Stimulated activated naive CD8-positive, alpha-beta T cell treated with anti-CD3 and anti-CD28 coated beads, Interleukin-15, Interleukin-2, amounts not matched to agents 100 U/mL and 50 U/mL, for 24 hours (primary cell): ENCODE measurements at places on chromosomes 5 and 9.

- DNase-seq = no peak
Observed at GRCh38 chr5:82405618-82406204, 127.6 kb upstream of the RPS23 start.

DNA sequence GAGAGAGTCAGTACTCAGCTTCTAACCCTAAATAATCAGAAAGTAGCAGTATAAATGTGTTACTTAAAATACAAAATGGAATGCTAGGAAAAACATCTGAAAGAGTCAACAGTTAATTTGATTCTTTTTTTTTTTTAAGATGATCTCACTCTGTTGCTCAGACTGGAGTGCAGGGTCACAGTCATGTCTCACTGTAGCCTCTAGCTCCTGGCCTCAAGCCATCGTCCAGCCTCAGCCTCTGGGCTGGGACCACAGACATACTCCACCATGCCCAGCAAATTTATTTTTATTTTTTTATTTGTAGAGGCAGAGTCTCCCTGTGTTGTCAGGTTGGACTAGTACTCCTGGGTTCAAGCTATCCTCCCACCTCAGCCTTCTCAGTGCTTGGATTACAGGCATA is 424.9 kb downstream of the IRX2 start:
- DNase-seq = no peak

DNA sequence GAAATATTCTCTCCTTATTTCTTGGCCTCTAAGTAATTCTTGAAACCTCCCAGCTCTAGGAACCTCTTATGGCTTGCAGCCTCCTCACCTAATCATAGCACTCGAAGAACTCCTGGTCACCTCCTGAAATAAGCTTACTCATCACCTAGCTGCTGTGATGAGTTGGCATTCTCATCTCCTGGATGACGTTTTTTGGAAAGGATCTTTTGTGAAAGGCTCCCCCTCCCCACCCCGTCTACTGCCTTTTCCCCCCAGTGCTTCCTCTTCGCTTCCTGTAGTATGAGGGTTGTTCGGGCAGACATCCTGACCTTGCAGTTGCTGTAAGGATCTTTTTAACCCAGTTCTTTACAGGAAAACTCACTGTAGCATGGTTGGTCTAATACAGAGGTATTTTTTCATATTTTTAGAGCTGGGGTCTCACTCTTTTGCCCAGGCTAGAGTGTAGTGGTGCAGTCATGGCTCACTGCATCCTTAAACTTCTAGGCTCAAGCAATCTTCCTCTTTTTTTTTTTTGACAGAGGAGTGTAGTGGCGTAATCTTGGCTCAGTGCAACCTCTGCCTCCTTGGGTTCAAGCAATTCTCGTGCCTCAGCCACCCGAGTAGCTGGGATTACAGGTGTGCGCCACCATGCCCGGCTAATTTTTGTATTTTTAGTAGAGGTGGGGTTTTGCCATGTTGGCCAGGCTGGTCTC is 41.8 kb downstream of the ARHGAP26 start:
- DNase-seq = no peak

DNA sequence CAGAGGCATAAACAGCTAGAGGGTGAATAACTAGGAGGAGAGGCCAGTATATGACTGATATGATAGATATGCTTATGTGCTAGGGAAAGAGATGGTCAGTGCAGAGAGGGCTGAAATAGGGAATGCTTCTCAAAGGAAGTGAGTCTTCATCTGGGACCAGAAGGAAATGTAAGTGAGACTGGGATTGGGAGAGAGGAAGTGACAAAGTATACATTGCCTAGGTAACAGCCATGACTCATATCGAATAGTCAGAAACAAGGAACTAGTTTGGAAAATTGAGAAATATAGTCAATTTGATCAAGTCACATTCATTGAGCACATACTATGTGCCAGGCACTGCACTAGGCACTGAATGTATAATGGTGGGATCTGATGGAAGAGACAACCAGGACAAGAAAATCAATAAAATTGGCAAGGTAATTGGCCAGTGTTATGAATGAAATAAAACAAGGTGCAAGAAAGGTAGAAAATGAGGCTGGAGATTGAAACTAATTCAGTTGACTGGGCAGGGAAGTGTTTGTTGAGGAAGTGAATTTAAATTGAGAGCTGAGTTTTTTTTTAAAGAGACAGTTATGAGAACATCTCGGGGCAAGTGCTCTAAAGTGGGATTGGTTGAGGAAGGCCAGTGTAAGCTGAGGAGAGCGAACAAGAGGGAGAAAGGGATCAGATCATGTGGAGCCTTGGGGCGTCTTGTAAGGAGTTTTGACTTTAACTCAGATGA is 4.3 kb downstream of the ERAP2 start:
- no peak for DNase-seq

GRCh38 chr9:37100327-37100726 is 20.0 kb upstream of the ZCCHC7 start:
- DNase-seq = no peak

DNA sequence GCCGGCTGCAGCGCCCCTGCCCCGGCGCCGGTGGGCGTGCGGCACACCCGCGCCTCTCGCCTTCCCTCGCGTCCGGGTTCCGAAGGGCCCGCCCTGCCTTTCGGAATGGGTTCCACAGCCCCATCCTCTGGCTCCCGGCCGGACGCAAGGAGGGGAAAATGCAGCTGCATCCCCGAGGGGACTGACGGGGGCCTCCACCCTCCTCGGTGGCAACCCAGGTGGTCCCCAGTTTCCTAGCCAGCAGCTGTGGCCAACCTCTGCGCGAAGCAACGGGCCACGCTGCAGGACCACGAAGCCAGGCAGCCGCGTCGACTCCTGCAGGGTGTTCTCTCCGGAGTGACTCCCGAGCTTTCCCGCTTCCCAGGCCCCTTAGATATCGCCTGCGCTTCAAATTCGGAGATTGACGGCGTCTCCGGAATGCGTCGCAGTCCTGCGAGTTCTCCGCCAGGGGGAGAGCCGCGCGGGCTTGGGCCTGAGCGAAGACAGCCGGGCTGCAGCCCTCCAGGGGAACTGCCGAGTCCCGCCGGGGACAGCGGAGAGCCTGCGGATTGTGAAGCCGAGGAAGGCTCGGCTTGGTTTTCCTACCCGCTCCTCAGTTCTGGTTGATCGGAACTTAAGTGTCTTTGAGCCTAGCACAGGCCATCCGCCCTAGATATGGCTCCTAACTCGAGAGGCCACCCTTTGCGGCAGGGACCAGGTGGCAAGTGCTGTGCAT is 582 bp upstream of the APBA1 start:
- DNase-seq = peak; percentile 80

GRCh38 chr5:108801301-108801700 is 53.6 kb downstream of the FER start:
- no peak for DNase-seq

GRCh38 chr5:128228521-128228920 is 145.0 kb downstream of the SLC12A2 start:
- no peak for DNase-seq

DNA sequence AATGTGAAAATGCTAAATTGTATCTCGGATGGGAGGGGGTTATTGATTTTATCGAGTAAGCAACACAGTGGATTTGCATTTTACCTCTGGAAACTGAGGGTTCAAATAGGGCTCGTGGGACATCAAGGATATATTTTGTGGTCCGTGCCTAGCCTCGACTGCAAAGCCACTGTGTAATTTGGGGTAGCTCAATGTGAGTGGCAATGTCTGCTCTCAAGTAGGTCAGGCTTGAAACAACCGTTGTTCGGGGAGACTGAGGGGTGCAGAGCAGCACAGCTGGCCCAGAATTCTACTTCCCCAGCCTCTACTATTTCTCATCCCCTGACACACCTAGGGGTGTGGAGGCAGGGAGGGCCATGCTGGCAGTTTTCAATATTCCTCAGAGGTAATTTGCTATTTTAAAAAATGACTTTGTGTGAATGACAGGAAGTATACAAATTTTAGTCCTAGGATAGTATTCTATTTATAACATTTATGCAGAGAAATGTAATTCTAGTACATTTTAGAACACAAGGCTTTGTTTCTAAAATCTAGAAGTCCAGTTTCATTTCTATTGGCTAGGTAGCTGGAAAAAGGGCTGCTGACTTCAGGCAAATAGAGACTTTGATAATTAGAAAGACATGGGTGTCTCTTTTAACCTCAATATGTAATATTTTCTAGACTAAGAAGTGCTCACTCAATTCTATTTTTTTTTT is 1.4 kb upstream of the DAB2 start:
- no peak for DNase-seq

DNA sequence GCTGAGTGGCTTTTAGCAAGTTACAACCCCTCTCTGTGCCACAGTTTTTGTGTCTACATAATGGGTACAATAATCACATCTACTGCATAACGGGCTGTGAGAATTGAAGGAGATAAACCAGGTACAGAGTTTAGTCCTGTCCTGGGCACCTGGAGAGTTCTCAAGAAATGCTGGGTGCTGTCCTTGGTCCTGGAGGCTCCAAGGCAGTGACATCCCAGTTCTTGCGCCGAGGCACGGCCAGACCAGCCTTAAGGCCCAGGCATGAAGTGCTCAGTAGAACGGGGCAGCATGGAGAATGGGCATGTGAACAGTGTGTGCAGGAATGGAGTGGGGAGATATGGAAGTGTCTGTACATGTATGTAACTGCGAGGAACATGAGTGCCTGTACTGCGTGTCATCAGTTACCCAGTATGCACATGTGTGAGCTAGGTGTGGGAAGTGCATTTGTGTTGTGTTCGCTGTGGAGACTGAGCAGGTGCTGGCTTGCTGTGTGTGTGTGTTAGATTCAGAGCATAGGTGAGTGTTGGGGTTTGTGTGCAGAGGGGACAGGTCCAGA is 6.3 kb upstream of the UNC5A start:
- DNase-seq = no peak

DNA sequence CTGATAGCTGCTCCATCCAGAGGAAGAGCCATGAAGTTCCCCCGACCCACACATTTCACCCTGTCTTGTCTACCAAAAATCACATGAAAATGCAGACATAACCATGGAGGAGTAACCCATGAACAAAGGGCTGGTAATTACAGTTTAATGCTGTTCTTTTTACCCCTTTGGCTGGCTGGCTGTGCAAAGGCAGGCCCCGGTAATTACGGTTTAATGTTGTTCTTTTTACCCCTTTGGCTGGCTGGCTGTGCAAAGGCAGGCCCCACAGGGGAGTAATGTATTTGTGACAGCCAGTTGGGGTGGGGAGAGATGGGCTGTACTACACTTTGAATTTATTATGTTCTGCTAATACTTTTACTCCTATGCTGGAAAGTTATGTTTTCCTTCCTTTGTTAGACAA is 41.7 kb downstream of the PIK3R1 start:
- no peak for DNase-seq

GRCh38 chr9:33264003-33264472 is 470 bp downstream of the BAG1 start:
- peak; percentile 57 for DNase-seq

- no peak for DNase-seq
Observed at GRCh38 chr9:111180811-111181210, 142.5 kb upstream of the LPAR1 start.

- no peak for DNase-seq
Observed at GRCh38 chr5:111280282-111280951, 56.2 kb downstream of the CAMK4 start.

GRCh38 chr5:5481633-5482032 is 59.2 kb downstream of the ICE1 start:
- DNase-seq = no peak

DNA sequence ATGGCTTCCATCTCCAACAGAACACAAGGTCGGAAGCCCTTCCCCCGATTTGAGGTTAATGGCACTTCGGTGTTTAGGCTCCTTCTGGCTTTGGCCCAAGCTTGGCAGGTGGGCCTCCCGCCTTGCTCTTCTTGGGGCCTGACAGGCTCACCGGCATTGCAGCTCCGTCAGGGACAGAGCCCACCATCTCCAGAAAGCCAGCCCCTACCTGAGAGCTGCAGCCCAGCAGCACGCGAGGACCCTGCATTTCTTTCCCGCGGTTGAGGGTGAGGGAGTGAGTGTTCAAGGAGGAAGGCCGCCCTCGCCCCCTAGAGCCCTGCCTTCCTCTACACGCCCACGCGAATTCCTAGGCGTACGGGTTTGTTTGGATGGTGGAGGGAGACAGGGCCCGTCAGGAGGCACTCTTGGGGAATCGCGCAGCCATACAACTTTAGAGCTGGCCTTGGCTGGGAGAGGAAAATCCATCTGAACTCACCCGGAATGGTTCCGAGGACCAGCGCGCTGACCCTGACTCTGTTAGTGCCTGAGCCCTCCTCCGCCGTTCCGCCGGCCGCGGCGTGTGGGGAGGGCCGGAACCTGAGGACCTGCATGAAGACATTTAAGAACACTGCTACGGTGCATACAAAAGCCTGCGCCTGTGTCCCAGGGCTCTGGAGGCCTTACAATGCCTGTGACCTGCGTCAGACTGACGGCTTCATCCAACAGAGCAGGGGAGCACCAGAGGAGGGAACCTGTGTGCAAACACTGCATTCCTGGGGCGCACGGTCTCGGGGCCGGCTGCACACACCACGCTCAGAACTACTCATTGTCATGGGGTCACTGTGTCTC is 73.8 kb downstream of the MRPL36 start:
- DNase-seq = no peak

DNA sequence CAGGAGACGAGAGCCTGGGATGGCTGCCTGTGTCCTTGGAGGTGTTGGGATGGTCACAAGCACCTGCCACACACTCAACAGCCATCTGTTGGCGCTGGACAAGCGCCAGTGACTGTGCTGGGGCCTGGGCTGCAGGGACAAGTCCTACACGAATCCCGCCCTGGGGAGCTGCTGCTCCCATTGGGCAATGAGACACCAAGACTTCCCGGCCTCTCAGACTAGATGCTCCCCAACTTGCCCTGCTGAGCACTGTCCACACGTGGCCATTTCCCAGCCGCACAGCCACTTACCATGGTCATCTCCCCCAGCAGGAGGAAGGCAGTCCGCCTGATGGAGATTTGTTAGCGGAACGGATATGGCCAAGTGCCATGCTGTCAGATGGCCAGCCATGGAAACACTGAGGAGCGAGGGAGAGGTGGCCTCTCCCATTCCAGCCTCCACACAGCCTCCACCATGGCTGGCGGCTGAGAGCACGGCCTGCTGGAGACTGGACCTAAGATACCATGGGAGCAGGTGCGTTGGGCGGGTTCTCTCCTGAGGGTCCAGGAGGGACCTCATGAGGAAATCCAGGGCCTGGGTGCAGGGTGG is 43.9 kb downstream of the PRRT1B start:
- DNase-seq = no peak

DNA sequence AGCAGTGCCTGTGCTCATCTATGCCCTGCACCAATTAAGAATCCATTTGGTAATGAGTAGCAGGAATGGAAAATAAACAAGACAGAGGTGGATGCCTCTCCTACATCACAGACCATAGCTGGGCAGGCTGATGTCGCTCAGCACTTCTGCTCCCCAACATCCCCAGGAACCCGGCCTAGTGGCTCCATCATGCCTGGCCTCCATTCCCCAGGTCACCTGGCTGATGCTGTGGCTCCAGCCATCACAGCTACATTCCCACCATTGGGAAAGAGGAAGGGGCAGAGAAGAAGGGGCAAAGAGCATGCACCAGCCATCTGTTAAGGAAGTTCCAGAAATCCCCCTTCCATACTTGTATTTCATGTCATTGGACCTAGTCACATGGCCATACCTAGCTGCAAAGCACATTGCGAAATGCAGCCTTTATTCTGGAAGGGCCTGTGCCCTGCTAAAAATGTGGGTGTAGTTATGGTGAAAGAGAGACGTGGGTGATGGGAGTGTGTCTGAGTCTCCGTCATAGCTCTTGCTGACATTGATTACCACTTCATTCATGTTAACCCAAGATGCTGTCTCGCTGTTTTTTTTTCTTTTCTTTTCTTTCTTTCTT is 86.1 kb upstream of the ADAMTS2 start:
- DNase-seq = no peak

- no peak for DNase-seq
Observed at GRCh38 chr9:117664419-117664818, 39.8 kb upstream of the TLR4 start.
